ENCODE measurements at places on chromosomes 11 and 22.
A peak's percentile ranks its signal among the peaks of the same experiment; 100 is the strongest.

DNA sequence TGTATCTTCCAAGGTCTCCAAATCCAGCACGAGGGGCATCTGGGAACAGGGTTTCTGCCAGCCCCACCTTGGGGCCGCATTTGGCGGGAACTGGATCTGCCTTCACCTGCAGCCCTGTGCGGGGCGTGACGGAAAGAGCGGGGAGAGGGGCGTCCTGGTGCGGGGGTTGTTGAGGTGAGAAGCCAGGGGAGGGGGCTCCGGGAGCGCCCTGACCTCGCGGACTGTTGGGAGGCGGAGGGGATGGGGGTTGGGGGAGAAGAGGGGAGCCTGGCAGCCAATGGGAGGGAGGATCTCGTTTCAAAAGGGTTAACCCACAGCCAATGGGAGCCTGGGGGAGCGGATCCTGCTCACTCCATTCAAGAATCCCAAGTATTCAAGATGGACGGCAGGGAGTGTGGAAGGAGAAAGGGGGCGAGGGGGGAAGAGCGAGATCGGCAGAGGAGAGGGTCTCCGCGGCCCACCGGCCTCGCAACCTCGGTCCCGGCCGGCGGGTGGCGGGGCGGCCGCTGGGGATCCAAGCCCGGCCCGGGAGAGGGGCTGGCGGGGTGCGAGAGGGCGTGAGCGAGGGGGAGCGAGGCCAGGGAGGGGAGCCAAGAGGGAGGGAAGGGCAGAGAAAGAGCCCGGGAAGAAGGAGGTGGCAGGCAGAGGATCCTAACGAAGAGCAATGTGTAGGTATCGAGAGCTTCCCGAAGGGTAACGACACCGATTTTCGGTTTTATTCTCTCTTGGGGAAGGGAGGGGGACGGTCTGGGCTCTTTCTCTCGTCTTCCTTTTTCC lies 11.5 kb downstream of the YPEL4 start:
- peak; percentile 97 for DNase-seq

GRCh38 chr11:2443881-2444820 lies at the start of gene TRPM5:
TRPM5 (minus strand) TSS chr11:2444514; CDS start chr11:2423036, 21,478 bp downstream.
- peak; percentile 12 for DNase-seq

GRCh38 chr11:64859542-64860414 lies 15.3 kb upstream of the CDC42BPG start:
- no peak for DNase-seq

DNA sequence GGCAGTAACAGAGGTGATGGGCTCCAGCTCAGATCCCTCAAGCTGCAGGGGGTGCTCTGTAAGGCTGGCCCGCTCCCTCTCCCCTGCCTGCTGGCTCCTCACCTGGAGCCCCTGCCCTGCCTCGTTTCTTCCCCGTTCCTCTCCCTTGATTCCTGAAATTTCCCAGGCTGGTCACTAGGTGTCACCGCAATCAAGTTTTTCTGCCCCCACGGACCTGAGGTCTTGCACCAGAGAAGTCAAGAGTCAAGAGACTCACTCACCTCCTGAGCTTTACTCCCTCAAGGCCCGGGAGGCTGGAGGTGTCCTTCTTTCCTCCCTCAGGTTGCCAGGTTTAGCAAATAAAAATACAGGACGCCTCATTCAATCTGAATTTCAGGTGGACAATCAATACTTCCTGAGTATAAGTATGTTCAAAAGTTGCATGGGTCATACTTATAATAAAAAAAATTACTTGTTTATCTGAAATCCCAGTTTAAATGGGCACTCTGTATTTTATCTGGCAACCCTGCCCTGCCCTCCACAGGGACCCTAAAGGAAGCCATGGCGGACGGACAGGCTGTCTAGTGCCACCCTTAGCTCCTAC lies 69.2 kb downstream of the SCUBE1 start:
- DNase-seq, result peak; percentile 73
